ENCODE measurements at places on chromosomes 5 and 9.

DNA sequence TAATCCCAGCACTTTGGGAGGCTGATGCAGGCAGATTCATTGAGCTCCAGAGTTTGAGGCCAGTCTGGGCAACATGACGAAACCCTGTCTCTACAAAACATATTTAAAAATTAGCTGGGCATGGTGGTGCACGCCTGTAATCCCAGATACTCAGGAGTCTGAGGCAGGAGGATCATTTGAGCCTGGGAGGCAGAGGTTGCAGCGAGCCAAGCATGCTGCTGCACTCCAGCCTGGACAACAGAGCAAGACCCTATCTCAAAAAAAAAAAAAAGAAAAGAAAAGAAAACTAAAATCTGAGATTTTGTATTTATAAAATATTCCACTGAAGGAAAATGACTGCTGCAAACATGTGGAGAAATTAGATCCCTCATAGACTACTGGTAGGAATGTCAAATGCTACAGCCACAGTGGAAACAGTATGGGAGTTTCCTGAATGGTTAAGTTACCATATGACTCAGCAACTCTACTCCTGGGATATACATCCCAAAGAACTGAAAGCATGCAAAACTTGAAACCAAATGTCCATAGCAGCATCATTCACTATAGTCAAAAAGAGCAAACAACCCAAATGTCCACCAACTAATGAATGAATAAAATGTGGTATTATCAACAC is 106.1 kb downstream of the UBAP2 start:
- no peak for DNase-seq

- no peak for DNase-seq
Measured at GRCh38 chr5:87829217-87829551, 416.5 kb upstream of the CCNH start.

DNA sequence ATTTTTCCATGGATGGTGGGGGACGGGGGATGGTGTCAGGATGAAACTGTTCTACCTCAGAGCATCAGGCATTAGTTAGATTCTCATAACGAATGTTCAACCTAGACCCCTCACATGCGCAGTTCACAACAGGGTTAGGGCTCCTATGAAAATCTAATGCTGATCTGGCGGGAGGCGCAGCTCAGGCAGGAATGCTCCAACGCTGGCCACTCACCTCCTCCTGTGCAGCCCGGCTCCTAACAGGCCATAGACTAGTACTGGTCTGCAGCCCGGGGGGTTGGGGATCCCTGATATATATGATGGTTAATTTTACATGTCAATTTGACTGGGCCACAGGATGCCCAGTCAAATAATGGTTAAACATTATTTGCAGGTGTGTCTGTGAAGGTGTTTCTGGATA is 199.0 kb upstream of the NR4A3 start:
- DNase-seq: no peak

DNA sequence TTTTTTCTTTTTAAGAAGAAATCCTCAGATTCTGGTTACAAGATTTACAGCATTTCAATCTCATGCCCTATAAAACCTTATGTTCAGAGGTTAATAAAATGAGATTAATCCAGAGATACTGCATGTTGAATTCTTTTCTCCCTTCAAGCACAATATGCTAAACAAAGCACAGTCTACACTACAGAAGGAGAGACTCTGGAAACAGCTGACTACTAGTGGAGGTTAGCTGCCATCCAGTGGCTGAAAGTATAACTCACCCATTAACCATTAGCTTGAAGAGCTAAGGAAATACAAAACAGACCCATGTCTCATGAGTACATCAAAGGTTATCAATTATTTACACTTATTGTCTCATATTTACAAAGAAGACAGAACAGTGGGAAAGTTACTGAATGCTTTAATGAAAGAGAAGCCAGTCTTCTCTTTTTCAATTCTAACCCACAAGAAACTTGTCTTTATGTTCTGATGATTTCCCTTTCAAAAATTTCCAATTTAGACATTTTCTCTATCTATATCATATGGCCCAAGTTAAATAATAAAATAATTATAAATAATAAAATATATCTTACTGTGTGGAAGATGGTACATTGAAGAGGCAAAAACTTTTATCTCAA is 12.7 kb upstream of the DNAH5 start:
- DNase-seq: no peak

DNA sequence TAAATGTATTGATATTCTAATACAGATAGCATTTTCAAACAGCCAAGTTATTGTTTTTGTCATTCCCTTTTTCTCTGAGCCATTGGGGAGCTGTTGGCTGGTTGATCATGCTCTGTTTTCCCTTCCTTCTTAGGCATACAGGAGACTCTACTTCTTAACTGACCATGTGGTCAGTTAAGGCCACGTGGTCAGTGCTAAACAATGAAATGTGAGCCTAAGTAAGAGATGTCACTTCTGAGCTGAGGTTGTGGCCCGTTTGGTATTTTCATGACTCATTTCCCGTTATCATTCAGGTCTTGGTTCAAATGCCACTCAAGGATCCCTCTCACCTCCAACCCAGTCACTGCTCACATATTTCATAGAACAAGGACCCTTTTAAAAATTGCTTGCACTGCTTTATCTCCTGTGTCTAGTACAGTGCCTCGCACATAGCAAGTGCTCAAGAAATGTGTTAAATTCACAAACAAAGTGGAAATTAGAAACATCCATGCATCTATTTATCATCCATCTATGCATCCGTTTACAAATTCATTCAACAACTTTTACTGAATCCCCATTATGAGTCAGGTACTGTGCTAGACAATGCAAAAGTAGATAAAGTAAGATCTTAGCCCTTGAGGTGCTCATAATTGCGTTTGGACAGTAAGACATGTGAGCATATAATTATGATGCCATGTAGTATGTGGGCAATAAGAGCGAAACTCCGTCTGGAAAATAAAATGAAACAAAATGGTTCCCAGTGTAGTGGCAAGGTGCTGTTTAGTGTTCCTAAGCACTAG is 50.7 kb downstream of the ARRDC3 start:
- DNase-seq: no peak

DNA sequence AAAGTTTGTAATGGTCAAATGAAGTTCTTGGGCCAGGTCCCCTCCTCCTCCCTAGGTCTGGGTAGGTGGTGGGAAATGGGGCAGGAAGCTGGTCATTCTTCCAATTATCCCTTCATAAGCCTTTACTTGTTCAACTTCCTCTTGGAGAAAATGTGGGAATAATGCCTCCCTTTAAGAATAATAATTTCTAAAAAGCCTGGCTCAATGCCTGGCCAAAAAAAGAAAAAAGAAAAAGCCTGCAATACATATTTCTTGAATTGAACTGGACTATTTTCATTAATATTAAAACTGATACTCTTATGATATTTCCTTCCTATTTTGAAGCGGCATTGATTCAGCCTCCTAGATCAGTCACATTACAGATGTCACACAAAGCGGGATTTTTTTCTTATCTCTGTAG is 600.9 kb downstream of the CCDC171 start:
- DNase-seq: no peak

DNA sequence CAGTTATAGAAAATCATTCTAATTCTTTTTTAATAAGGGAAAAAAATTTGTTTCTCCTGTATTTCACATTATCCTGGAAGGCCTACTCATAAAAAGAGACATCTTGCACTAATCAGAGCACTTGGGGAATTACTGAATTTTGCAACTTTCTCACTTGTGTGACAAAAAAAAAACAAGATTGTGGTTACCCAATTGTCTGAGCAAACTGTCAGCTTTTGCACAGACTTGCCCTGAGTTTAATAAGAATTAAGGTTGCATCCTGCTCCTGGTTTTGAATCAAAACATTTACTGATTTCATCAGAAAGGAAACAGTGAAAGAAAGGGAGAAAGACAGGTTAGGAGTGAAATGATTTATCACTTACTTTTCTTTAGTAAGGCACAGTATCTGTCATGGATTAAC is 10.6 kb upstream of the SH3RF2 start:
- no peak for DNase-seq

DNA sequence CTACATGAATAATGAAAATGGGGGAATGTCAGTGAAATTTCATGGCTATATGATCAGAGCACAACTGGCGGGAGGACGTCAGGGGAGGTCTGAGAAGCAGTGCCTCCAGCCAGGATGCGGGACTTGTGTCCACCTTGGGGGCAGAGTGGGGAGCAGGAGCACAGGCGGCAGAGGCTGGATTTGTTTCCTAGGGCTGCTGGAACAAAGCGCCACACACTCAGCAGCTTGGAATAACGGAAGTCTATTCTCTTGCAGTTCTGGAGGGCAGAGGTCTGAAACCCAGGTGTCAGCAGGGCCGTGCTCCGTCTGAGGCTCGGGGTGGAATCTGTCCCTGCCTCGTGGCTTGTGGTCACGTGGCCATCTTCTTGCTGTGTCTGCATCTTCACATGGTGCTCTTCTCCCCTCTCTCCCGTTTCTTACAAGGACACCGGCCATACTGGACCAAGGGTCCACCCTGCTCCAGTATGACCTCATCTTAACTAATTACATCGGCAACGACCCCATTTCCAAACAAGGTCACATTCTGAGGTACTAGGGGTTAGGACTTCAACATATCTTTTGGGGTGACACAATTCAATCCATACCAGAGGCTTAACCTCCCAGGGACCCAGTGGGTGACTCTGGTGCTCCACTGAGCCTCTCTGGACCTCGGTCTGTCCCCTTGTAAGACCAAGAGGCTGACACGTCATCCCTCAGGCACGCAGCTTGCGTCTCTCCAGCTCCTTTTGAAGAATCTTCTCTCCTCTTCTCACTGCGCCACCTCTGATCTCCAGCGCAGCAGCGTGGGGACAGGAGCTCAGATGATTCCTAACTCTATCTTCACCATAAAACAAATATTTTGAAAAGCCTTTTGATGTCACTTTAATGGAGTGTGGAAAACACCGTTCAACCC is 202.5 kb downstream of the CDK5RAP2 start:
- DNase-seq: no peak

GRCh38 chr9:18786911-18787650 is 245.9 kb downstream of the SAXO1 start:
- no peak for DNase-seq
